ENCODE measurements at places on chromosomes 16 and 17.

DNA sequence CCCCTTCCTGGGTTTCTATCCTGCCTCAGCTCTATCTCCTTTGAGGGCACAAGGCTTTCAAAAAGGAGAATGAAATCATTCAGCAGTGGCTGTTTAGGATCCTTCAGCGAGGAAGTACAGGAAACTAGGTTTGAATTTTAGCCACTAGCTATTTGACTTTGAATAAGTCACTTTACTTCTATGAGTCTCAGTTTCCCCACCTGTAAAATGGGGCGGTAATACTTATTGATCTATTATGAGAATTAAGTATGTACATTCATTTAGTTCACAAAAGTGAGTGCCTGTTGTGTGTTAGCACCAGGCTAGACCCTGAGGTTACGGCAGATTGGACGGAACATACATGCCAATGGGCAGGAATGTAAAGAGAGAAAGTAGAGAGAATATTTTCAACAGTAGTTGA is 6.6 kb downstream of the CDH1 start:
- DNase-seq = no peak

DNA sequence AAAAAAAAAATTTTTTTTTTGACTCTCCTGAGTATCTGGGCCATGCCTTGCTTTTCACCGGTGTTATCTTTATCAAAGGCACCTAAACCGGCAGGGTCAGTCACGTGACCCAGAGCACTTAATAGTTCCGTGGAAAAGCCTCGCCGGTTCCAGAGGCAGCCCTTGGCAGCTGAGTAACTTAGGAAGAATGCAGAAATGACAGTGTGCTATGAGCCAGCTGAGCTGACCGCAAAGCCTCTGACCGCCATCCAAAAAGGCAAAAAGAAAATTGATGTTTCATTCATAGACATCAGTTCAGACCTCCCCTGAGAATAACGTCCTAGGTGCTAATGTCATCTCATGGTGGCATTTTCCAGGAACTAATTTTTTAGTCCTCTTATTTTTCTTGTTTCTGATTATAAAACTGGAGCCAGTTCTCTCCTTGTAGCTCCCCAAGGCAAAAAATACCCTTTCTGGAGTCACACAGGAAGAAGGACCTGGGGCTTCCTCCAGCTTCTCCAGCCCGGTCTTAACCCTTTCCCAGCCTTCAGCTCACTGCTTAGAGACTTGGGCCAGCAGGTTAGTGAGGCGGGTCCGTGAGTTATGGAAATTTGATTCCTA is 122.6 kb downstream of the SOCS1 start:
- no peak for DNase-seq

DNA sequence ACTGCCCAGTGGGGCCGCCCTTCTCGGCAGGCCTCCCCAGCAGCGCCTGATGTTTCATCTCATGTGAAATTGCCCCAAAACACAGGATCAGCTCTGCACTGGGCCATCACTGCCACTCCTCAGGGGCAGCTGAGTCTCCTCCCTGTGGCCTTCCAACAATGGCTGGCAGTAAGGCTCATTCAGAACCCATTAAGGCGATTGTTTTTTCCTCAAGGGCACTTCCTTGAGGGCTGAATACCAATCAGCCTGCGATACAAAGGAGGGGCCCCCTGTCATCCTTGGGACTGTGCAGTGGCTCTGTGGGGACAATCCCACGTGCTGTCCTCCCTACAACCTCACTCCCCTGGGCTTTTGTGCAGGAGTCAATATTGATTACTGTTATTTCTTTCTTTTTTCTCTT is 47.5 kb downstream of the XYLT1 start:
- DNase-seq = peak; percentile 63

DNA sequence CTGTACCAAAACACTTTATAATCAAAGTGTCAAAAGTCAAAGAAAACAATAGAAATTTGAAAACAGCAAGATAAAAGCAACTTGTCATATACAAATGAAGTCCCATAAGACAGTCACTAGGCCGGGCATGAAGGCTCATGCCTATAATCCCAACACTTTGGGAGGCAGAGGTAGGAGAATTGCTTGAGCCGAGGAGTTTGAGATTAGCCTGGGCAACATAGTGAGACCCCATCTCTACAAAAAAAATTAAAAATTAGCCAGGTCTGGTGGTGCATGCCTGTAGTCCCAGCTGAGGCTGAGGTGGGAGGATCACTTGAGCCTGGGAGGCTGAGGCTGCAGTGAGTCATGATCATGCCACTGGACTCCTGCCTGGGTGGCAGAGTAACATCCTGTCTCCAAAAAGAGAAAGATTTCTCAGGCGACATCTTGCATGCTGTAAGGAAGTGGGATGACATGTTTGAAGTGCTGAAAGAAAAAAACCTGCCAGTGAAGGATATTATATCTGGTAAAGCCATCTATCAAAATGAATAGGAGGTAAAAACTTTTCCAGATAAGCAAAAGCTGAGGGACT is 98.7 kb upstream of the NACA2 start:
- DNase-seq = no peak

- no peak for DNase-seq
Observed at GRCh38 chr16:18841833-18842525, 40.6 kb upstream of the ARL6IP1 start.

DNA sequence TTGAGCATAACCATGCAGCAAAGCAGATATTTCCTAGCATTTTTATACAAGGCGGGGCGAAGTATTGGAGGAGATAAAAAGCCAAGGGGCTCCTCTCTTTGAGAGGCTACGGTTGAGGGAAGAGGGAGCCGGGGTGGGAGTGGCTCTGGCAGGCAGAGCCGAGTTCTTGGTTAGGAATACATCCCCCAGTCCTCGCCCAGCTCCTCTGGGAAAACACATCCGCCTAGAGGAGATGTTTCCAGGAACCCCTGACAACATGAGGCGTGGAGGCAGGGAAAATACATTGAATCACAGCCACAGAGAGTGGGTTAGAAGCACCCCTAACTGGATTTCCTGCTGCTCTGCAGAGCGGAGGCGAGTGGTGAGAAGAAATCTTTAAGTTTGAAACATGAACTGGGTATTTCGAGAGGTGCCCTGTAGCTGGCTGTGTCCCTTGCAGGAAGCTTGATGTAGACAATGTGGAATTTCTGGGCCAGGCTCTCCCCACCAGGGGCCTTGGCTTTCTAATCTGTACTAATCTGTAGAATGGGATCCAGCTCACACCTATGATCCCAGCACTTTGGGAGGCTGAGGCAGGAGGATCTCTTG is 27.3 kb downstream of the TTYH2 start:
- DNase-seq = no peak

DNA sequence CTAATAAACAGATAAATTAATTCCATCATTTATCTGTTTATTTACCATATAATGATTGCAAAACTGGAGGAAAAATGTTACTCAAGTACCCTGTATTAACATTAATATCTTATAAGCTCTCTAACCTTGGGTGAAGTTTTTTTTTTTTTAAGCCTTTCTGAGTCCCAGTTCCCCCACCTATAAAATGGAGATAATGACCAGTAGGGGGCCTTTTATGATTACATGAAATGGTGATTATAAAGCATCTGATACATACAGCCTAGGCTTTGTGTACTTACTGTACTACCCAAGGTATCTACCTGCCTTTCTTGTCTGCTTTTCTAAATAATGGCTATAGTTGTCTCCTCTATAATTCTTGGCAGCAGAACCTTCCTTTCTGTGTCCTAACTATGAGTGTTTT is 22.6 kb downstream of the LRRC36 start:
- DNase-seq = no peak

DNA sequence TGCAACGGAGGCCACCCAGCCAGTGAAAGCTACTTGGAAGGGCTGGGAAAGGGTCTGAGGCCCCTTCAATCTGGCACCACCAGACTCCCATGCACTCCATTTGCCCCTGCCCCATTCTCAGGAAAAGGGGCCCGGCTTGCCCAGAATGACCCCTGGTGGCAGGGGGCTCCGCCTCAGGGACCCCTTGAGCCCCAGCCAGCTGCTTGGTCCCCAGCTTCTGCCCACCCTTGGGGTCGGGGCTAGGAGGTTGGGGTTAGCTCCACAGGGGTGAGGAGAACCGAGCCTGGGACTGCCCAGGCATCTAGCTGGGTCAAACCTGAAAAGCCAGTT is 1.3 kb downstream of the RHBDF1 start:
- DNase-seq = no peak

- DNase-seq = no peak
Observed at GRCh38 chr16:2858245-2859025, 465 bp upstream of the PRSS22 start.

DNA sequence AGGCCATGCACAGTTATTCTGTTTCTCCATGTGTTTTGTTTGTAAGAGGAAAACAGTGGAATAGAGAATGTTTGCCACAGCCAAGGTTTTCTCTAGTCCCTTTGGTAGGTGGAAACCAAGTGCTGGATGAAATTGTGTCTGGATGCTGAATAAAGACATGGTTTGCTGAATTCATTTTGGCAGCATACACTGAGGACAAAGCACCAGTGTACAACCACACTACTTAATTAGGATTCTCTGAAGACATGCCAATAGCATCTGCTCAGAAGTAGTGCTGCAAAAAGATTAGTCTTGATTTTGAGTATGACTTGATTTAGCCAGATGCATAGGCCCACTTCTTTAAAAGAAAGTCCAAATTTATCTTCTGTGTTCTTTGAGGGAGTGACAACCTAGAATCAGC is 230.5 kb upstream of the CACNG5 start:
- DNase-seq = no peak

GRCh38 chr16:73056448-73056847 is 8.5 kb upstream of the ZFHX3 start:
- DNase-seq = no peak

DNA sequence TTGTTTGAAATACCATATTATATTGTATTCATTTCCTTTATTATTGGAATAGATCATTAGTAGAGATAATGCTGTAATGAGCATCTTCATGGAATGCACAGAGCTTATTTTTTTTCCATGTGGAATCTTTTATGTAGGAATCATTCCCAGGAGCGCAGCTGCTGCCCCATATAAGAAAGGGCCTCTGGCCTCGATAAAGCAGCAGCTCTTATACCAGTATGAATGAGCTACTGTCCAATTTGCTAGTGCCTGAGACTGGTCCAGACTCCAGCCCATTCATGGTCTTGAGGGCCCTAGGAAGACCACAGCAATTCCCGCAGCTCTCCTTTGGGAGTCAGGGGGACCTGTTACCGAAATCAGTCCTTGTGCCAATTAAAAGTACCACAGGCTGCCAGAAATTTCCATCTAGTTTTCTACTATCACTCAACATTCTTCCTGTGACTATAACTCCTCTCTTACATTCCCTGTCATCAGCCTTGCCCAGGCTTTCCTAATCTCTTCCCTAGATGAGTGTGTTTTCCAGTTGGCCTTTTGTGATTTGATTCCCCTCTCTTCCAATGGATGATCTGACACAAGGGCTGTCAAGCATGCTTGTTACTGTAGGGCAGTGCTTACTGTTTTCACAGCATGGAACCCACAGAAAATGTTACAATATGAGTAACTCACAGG is 1.9 kb downstream of the ZNF843 start:
- no peak for DNase-seq

DNA sequence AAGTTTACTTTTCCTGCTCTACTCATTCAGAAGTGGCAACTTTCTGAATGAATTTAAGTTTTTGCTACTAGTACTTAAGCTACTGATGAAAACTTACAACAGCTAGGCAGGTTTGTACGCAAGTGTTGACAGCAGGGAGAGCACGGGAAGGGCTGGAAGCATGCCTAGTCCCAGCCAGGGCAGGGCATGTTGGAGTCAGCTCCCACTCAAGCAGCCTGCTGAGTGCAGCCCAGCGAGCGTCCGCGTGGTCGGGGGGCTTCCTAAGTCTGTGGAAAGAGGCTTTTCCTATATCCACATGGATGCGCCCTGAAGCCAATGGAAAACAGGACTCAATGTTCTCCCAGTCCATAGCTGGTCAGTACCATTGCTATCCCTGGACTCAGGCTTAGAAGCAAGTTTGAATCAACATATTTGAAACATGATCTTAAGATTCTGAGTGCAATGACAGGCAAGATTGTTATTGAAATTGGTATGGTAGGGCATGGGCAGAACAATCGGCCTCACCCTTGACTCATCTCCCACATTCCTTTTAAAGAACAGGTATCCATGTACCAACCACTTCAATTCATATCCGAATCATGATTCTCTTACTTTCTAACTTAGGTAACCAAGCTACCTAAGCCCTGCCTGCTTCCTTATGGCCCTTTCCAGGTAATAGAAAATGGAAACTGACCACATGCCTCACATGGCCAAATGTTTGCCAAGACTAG is 22.5 kb downstream of the CYB5D2 start:
- DNase-seq = no peak

GRCh38 chr17:67022451-67022810 is 21.9 kb upstream of the CACNG1 start:
- DNase-seq = no peak

DNA sequence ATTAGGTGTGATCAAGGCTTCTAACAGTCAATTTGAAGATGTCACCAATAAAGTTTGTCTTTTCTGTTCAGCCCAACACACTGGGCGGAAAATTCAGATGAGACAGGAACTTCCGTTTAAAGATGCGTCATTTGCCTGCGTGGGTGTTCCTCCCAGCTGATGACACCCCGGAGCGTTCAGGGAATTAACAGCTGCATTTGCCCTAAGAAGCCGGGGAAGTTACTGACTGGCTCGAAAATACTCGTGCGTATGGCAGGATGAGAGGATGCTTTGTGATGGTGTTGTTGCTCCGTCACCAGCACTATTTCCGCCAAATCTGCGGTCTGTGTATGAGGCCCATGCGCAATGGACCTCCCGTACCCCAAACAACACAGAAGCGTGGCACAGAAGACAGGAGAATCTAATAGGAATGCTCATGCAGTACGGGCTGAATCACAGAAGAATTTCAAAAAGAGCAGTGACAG is 11.9 kb upstream of the PVALEF start:
- no peak for DNase-seq

- no peak for DNase-seq
Observed at GRCh38 chr16:57619606-57620334, 8.7 kb upstream of the ADGRG1 start.

All from neural progenitor cell (in vitro differentiated cells).